ENCODE measurements at places on chromosomes 16 and 17.

DNA sequence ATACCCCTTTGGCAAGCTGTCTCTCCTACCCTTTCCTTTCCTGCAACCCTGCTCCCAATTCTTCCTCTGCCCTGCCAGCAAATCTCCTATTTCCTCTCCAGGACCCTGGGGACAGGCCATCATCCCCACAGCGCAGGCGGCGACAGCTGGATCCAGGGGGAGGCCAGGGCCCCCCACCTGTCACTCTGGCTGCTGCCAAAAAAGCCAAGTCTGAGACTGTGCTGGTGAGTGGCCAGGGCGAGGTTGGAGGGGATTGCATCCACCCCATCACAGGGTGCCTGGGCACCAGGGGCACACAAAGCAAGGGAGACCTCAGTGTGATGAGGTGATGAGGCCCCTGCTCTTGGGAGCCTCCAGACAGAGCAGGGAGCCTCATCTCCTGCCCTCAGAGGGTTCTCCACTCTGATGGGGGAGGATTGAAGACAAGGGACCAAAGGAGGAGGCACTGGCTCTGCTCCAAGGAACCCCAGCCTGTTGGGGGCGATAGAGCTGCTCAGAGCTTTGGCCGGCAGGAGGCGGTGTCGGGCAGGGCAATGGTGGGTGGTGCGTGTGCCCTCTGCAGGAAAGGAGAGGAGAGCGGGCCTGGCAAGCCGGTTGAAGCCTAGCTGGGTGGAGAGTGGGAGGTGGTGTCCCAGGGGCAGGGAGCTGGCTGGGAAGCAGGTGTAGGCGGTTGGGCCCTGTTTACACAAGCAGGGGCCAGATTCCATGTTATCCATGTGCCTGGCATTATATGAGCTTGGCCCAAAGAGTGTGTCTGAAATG is 15.6 kb upstream of the PDK2 start:
- peak; percentile 86 for DNase-seq

GRCh38 chr17:75778861-75779249 is 5.8 kb upstream of the UNK start:
- peak; percentile 78 for DNase-seq

- no peak for DNase-seq
Measured at GRCh38 chr17:720706-721539, 6.3 kb upstream of the VPS53 start.

DNA sequence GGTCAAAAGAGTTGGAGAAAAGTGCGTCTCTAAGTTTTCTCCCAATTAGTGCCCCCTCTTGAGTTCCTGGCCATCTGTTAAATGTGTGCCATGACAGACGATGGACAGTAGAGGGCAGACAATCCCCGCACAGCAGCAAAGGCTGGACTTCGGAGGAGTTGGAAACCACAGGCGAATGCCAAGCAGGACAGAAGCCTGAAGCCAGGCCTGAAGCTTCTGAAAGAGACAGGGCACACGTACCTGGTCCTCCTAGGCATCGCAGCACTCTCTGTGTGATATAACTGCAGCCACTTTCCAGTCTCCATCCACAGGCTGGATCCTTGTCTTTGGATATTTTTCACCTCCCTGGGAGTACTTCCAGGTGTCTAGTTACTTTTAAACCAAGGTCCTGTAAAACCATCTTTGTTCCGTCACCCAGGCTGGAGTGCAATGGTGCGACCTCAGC is 14.5 kb downstream of the C17orf100 start:
- peak; percentile 72 for DNase-seq

GRCh38 chr16:23015580-23015979 is 133.7 kb downstream of the USP31 start:
- DNase-seq, result no peak

DNA sequence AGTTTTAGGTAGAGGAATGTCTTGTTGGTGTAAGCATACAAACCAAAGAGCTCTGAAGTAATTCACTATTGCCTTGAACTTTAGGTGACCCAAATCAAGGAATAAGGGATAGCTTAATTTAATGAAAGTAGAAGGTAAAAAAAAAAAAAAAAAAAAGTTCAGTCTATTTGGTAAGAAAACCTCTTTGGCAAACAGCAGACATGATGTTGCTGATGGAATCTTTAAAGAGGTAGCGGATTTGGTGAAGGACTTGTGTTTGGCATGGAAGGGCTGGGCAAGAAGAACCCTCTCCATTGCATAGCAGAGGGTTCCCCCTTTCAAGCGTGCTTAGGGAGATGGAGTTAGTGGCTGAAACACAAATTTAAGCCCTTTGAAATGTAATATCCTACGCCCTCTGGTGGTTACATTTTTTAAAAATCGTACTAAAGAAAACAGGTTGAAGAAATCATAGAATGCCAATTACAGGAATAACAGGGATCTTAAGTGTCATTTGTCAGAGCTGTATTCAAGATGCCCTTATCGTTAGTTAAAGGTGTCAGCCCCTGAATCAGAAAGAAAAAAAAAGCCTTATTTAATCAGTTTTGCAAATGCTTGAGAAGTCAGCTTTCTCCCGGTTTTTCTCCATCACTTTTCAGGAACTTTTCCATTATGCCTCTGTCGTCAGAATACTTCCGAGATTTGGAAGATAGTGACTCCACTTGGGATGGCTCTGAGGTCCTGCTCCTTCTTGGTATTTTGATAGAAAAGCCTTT is 383.1 kb downstream of the KCNJ2 start:
- no peak for DNase-seq

- DNase-seq, result no peak
Measured at GRCh38 chr17:34652021-34652555, 72.7 kb downstream of the TMEM132E start.

DNA sequence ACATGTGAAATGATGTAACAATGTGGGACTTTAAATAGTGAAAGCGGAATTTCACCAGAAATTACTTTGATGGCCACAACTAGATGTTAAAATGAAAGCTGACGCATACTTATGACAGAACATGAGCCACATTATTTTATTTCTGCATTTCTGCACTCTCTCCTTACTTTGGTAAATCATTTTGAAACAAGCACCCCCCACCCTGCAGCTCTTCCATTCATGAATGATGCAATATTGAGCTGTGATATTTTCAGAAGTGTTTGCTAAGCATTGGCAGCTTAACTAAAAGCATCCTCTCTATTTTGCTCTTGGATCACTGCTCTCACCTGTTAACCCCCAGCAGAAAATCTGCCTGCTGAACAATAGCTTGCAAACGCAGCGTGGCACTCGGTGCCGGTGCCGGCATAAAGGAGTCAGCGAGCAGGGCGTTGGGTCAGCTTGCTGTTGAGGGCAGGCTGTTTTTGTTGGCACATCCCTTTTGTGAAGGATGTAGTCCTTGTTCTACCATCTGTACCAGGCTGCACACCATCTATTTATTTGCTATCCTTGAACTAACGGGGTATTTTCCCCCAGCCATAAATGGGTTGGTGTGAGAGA is 30.8 kb upstream of the CBLN1 start:
- DNase-seq, result no peak

DNA sequence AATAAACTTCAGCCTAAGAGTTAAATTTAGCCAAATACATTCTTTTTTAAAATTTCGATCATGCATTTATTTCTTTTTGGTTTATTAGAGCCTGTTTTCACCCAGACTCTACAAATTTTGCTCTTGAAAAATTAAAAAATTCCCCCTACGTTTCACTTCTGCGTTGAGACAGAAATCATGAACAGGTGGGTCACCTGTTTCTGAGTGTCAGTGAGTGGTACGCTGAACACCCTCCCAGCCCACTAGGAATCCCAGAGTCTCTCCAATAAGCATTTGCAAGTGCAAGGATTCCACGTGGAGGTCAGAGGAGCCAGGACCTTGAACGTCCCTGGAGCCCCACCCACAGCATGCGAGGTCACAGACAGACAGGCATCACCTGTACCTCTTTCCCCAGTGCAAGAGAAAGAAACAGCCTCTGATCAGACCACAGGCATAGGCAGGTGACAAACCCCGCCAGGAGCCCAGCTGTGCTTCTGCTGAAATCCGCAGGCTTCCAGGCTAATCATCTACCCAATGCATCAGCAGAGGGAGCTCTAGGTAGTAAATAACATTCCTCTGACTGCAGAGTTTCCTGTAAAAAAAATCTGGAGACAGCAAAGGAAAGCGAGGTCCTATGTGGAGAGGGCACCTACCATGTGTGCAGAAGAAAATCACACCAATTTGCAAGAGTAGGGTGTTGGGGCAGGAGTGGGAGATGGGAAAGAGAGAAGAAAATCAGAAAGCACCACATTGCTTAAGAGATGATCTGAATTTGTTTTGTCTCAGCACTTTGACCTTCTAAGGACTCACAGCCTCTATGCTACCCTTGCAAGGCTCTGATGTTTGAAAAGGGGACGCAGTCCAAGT is 5.9 kb upstream of the XYLT1 start:
- DNase-seq, result peak; percentile 65

GRCh38 chr17:39357488-39357887 is 43.9 kb downstream of the FBXL20 start:
- DNase-seq, result peak; percentile 53

GRCh38 chr17:57512258-57512657 is 232.8 kb downstream of the CCDC182 start:
- no peak for DNase-seq

DNA sequence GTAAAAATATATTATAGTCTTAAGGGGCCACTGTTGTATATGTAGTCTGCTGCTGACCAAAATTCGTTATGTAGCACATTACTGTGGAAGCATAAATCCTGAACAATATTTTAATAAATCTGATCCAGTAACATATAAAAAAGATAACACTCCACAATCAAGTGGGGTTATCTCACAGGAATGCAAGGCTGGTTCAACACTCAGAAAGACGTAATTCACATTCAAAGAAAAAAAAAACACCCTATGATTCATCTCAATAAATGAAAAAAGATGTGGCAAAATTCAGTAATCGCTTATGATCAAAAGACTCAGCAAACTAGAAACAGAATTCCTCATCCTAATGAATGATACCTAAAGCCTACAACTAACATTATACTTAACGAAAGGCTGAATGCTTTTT is 47.8 kb downstream of the CREBBP start:
- no peak for DNase-seq

DNA sequence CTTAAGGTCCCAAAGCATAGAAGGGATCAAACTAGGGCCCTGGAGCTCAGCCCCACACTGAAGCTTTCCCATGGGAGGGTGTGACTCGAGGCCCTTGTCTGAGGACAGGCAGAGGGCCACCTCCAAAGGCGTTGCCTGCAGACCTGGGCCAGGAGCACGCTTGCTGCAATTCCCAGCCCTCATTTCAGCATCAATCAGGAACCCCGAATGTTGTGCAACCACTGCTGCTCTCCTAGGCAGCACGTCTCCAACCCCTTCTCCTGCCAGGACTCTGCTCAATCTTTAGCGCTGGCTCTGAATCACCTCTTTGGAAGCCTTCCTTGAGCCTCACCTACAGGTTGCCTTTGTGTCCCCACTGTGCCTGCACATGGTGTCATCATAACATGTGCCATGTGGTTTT is 14.0 kb upstream of the ATP2C2 start:
- no peak for DNase-seq

- DNase-seq, result no peak
Measured at GRCh38 chr16:59385491-59385890, 651.4 kb upstream of the GOT2 start.

DNA sequence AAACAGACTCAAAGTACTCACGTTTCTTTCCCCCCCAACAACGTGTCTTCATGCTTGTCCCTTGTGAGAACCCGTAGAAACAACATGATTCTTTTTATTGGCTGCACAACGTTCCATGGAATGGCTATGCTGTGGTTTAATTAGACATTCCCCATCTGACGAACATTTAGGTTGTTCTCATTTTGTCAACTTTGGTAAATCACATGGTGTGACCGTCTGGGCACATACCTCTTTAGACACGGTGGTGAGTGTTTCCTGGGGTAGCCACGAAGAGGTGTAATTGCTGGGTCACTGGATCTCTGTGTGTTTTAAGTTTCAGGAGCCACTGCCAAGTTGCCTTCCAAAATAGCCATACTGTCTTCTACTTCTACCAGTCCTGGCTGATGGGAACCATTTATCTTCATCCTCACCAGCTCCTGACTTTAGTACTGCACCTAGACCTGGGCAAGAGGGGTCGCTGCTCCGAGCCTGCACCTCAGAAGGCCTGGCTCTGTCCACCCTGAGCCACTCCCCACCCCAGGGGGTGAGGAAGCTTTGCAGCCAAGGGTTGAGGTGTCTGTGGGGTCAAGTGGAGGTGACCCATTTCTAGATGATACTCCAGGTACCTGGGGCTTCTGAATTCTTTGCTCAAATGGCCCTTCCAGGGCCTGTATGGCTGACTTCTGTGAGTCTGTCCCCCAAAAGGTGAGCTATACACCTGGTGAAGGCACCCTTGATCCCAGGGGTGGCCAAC is 84.7 kb downstream of the IRX5 start:
- no peak for DNase-seq

- no peak for DNase-seq
Measured at GRCh38 chr17:7221278-7222092, 1.7 kb downstream of the ACADVL start.

GRCh38 chr16:15605839-15606517 is 37.0 kb downstream of the MARF1 start:
- DNase-seq, result no peak

DNA sequence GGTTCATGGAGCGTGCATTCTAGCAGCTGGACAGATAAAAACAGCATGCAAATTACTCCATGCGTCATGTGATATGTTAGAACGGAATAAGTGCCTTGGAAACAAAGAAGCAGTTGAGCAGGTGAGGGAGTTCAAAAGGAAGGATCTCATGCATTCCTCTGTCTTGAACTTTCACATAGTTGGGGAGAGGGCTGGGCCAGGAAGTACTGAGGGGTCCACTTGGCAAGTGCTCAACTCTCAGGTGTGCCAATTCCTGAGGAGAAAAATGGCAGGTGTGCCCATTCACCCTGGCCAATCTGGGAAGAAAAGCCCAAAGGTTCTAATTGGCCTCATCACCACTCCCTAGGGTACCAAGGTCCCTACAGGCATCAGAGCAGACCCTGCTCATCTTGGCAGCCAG is 67.7 kb downstream of the CES1 start:
- DNase-seq, result no peak

GRCh38 chr16:30964574-30965226 is 7.1 kb downstream of the SETD1A start:
- DNase-seq, result no peak

DNA sequence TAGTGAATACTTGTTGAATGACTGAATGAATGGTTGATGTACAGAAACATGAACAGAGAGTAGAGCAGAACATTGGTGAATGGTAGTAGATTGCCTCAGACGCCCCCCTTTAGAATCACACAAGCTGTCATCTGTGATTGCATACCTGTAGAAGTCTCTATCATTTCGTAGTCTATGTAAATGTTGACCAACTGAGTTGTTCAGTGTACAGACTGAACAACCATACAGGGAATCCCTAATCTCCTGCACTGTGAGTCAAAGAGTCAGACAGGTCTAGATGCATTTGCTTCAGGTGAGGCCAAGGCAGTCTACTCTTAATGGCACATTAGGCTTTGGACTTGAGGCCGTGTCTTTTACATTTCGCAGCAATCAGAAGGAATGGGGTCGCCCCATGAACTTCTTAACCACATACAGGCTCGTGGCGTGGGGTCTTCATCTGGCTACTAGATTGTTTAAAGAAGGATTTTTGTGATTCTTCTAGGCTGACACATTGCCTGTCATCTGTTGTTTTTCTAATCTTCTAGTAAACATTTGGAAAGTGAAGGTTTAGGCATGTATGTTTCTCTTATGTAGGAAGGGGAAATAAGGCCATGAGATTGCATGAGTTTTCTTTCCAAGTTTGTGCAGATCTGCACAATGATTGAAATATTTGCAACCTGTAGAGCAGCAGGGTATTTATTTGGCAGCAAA is 157.4 kb downstream of the WWOX start:
- DNase-seq, result no peak

- DNase-seq, result no peak
Measured at GRCh38 chr16:75621170-75621477, 2.0 kb downstream of the ADAT1 start.

Data from Calu3 (cell line).